ENCODE measurements at places on chromosomes 4 and X.

DNA sequence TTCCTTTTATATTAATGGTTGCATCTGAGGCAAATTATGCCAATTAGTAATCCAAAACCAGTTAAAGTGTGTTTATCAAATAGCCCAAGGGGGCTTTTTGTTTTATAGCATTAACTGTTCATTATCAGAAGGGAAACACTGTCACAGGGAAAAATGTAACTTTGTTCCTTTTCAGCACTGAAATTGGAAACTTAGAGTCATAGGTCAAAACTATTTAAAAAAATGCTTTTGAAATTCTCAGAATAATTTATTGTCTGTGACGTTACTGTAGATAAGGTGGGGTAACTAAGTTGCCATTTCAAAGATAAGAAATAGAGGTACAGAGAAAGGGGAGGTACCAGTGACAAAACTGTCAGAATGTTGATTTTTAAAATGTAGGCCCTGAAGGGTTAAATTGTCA is 129.3 kb downstream of the AKAP4 start:
- no peak for DNase-seq

- no peak for DNase-seq
Measured at GRCh38 chr4:173777421-173777820, 247.4 kb upstream of the HAND2 start.

DNA sequence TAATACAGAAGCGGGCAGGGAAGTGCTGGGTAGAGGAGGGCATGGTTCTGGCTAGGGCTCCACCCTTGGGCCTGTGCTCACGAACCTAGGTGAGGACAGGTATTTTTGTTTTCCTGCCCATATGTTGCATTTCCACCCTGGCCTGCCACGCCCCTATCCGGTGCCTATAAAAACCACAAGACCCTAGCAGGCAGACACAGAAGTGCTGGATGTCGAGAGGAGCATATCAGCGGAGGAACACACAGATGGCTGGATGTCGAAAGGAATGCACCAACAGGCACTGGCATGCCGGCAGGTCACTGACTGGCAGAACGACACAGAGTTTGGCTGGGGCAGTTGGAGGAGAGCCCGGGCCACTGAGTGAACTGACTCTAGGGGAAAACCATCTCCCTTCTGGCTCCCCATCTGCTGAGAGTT is 316.6 kb upstream of the BOD1L1 start:
- no peak for DNase-seq

DNA sequence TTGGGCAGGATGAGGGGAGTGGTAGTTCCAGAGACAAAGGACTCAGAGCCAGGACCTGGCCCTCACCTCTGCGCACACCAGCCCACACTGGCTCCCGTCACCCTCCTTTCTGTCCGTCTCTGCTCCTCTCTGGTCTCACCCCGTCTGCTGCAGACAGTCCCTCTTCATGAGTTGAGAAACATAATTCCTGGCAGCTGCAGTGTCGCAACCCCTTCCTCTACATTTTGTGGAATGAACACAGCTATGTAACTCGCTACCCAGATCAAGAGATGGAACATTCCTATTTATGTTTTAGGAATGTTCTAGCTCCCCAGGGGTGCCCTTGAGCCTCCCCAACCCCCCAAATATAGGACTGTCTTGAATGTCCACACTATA is 59.3 kb downstream of the SHROOM2 start:
- DNase-seq: no peak

GRCh38 chr4:129455482-129455881 is 359.5 kb downstream of the C4orf33 start:
- DNase-seq: no peak

DNA sequence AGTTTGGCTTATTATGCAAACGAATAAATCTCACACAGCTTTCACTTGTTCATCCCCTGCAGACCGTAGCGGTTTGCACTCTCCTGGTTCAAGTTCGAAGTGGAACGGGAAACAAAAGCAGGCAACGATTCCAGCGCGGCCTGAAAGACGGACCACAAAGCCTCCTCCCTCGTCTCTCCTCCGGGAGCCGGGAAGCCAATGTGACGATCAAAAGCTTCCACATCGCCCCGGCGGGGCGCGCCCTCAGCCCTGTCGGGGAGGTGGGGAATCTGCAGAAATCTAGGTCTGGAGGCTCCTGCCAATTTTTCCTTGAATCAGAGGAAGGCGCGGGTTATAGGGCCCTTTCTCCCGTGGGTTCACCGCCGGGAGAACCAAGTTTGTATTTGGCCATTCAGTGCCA is 16.9 kb upstream of the ZIC3 start:
- no peak for DNase-seq

DNA sequence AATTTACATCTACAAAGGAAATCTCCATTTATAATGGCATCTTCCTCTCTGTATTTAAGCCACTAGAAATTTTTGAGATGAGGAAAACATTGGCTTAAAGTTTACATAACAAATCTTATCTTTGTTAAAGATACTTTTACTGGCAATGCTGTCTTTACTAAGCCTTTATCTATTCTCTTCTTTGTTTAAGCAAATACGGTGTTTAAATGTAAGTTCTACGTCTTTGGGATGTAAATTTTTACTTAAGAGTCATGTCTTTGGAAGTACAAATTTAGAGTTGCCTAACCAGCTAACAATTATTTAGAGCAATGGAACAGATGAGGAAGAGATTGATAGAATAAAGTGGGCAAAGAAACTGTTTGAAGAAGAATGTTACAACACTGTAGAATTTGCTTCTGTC is 1024.0 kb upstream of the PCDH10 start:
- DNase-seq: no peak

DNA sequence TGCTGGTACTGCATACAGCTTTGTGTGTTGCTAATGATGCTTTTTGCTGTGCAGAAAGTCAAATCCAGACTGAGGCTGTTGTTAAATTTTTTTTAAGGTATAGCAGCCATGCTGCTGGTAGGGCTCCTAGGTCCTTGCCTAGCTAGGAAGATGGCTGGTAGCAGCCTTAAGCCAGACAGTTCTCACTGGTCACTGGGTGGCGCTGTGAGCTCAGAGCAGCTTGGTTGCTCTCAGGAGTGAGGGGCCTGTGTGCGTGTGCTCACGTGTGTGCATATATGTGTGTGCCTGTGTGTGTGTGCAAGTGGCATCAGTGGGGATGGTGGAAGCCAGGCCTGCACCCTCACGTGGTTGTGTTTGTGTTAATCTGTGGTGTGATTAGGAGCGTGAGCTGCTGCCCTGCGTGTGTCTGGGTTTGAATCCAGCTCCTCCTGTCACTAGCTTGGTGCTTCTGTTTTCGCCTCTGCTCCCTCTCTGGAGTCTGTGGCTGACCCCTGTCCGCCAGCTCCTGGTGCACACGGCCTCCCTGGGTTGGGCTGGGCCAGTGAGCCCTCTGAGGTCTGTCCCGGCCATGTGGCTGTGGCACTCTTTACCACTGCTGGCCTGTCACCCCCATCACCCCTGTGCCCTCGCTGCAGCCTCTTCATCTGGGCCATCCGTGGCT is 46.1 kb downstream of the SORCS2 start:
- DNase-seq: no peak

DNA sequence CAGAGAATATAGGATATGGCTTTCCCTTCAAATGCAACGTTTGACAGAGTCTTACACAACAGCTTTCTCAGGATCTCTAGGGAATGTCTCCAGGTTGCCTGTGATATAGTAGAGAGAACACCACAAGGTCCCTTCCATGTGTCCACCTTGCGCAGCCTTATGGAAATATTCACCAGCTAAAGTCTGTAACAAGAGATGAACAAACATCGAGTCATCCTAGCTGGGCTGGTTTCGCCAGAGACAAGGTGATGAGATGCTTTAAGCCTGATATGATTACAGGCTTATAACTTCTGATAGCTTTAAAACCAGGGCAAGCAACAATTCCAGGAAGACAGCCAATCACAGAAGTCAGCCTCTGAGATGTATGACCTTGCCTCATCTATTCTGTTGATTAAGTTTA is 83.8 kb downstream of the SEL1L3 start:
- no peak for DNase-seq

DNA sequence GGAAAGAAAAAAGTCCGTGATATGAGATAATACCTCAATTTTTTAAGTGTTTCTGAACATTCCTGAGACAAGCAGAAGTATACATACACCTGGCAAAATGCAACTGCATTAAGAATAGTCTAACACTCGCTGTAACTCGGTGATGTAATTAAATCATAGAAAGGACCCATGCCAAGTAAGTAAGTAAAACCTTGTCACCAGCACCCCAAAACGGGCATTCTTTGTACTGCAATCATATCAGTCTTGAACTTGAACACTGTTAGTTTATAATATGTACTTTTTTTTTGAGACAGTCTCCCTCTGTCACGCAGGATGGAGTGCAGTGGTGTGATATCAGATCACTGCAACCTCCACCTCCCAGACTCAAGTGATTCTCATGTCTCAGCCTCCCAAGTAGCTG is 47.4 kb downstream of the SMIM14 start:
- DNase-seq: peak; percentile 37

DNA sequence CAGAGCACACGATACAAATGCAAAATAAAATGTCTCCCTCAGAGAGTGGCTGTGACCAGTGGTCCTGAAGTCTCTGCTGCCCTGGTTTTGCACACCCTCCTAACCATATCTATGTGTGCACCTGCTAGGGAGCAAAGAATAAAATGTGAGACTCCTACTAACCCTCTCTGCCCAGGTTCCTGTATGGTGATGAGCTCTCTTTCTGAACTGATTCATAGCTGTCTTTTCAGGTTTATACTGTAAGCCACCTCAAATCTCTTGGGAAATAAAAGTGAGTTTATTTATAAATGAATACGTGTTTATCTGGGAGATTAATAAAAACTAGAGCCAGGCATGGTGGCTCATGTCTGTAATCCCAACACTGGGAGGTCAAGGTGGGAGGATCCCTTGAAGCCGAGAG is 126.0 kb upstream of the RBPJ start:
- no peak for DNase-seq

- DNase-seq: no peak
Measured at GRCh38 chr4:36712013-36712412, 430.6 kb downstream of the DTHD1 start.

- no peak for DNase-seq
Measured at GRCh38 chrX:74272230-74272629, 31.8 kb upstream of the ZCCHC13 start.

DNA sequence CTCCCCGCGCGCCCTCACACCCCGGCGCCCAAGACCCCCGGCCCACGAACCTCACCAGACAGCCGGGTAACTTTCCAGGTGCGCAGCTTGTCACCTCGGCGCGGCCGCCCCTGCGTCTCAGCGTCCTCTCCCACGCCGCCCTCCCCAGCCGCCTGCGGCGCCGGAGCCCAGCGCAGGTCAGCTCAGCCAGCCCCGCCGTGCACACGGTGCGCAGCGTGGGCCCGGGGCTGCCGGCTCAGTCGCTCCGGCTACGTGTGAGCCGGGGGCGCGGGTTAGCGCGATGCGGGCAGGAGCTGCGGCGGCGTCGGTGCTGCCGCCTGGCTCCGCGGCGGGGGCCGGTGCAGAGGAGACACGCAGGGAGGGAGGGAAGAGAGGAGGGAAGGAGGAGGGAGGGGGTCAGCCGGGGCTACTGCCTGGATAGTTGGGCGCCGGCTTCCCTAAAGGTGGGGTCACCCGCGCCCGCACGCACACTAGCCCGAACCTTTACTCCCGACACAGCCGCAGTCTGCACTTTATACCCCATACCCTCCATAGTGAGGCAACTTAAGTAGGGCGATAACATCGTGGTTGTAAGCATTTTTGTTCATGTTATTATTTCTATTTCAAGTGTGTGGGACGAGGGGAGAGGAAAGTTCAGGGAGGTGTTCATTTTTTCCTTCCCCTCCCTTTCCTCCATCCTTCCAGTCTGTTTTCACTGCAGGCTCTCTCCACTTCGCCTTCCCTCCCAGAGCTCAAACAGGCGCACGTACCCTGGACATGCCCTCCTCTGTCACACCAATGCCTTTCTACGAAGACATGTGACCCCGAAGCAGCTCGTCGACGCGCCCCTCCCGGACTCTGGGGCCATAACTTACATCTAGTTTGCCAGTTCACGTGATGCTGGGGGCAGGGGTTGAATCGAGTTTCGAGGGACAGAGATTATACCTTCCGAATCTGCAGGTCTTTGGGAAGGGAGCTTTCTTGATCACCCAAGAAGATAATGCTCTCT is at the start of gene PRKG2:
Gene PRKG2, minus strand, starts transcription at position 342 of the 988 bp plus-strand sequence. CDS start 10,175 bp downstream, outside the sequence.
- DNase-seq: no peak

- DNase-seq: no peak
Measured at GRCh38 chrX:17547658-17548057, 172.7 kb downstream of the NHS start.

DNA sequence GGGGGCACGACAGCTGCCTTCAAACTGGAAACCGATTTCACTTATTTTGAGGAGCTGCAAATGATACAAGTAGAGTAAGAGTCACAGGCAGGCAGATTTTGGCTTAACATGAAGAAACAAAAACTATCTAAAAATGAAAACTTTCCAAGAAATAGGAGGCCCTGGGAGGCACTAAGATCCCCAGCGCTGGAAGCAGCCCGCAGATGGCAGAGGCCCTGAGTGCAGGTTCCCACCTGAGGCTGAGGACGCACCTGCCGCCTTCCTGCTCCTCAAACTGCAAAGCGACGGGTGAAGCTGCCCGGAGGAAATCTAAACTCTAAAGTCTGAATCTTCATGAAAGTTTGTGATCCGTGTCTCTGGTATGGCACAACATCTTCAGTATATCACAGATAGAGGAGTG is 138.7 kb downstream of the AFAP1 start:
- no peak for DNase-seq

DNA sequence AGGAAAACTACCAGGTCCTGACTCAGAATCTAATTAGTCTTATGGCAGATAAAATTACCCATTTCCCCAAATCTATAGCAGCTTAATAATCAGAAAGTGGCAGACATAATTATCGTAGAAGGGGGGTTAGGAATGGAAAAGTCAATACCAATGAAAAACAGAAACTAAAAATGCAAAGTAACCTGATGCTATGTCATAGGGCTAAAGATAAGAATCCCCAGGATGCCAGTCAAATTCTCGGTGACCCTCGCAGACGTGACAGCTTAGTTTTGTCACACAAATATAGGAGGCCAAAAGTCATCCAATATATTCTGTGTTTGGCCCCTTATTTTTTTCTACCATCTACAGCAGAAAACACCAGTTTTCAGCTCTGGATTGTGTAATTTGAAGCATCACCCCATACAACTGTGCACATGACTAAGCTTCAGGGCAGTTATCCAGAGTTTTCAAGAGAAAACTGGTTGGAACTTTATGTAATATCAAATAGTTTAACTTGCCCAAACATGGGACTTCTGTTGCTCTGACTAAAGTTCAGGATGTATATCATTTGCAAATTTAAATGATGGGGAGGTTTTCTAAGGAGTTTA is 30.9 kb downstream of the RASSF6 start:
- no peak for DNase-seq

DNA sequence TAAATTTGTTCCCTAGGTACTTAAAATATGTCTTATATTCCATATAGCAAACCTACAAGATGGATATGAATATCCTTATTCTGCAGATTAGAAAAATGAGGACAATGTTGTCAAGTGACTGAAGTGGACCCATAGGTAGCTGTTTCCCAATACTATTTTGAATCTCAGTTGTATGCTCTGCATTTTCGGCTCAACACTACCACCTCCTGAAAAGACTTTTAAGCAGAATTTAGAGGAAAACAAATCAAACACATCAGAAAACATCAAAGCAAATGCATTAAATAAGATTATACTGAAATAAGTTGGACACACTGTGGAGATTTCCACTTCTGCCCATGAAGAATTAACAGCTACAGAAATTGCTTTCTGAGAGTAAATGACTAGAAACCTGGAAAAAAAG is 488.7 kb downstream of the TRIML1 start:
- DNase-seq: no peak

- DNase-seq: no peak
Measured at GRCh38 chr4:16140231-16140878, 56.5 kb upstream of the PROM1 start.

GRCh38 chrX:56813318-56813837 is 84.3 kb downstream of the NBDY start:
- DNase-seq: no peak
